ENCODE measurements at places on chromosomes 5 and 9. TPM values are rescaled to one million over a fixed set of nuclear protein-coding genes. Genes with fewer than 3 reads are reported as not detected.

DNA sequence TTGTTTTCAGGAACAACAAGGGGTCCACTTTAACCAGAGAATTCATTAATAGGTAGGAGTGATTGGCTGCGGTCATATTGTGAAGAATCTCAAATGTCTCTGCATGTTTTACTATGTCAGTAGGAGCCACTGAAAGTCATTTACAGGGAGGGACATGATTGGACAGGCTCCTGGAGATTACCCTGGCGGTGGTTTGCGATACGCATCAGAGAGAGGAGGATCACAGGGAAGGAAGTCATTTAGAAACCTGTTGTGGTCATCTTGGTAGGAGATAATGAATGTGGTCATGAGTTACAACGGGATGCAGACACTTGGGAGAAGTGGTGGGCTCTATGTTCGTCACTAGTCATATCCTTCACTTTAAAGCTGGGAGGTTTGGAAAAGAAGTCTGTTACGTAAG, 262.8 kb downstream of the FAM114A2 start:
- no peak overlapping the region for H3K4me3 ChIP-seq
- H3K27ac ChIP-seq = no peak overlapping the region
- peaks cover 7% of the 10 kb centered on the region for H3K4me1 ChIP-seq
- no peaks in the 10 kb centered on the region for H3K27me3 ChIP-seq
- H3K36me3 ChIP-seq = peaks cover 23% of the 10 kb centered on the region

DNA sequence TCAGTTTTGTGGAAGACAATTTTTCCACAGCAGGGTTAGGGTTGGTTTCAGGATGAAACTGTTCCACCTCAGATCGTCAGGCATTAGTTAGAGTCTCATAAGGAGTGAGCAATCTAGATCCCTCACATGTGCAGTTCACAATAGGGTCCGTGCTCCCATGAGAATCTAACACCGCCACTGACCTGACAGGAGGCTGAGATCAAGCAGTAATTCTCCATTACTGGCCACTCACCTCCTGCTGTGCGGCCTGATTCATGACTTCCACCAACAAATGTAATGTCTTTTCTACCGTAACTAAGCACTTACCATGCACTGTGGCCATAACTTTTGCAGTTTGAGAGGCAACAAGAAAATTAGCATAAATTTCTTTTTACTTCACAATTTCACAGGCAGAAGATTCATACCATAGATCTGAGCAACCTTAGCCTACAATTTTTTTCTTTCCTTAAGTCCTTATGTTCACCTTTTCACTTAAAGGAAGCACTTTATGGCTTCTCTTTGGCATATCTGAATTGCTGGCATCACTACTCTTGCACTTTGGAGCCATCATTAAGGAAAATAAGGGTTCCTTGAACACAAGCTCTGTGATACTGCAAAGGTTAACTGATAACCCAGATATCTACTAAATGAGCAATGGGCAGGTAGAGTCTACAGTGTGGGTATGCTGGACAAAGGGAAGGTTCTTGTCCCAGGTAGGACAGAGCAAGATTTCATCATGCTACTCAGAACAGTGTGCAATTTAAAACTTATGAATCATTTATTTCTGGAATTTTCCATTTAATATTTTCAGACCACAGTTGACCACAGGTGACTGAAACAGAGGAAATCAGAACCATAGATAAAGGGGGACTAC, 83.0 kb upstream of the IFNK start:
- no peak for DNase-seq
- H3K36me3 ChIP-seq = no peaks in the 10 kb centered on the region
- peaks cover 3% of the 10 kb centered on the region for H3K27me3 ChIP-seq
- no peak overlapping the region for H3K27ac ChIP-seq

DNA sequence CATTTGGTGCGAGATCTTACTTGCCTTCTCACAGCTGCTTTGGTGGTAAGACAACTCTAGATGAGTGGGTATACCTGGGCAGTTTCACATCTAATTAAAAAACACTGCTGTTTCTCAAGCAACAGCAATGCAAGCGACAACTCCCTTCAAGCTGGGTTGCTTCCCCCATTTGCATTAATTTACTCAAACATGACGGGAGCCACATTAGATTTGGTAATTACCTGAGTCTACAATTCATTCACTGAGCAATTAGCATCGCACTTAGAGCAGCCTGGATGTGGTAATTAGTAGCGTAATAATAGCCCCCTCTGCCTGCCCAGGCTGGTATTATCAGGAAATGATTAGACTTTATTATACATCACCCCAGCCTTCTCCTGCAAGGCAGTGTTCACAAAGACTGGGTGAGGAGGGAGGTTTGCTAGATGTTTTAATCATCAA, 73.4 kb downstream of the FBXO38 start:
- H3K36me3 ChIP-seq = no peaks in the 10 kb centered on the region
- DNase-seq = no peak
- H3K4me1 ChIP-seq = peaks cover 6% of the 10 kb centered on the region
- H3K4me3 ChIP-seq = no peak overlapping the region

- H3K4me1 ChIP-seq = peaks cover 8% of the 10 kb centered on the region
- H3K27me3 ChIP-seq = no peaks in the 10 kb centered on the region
- no peak overlapping the region for H3K27ac ChIP-seq
- peaks cover 53% of the 10 kb centered on the region for H3K36me3 ChIP-seq
Measured at GRCh38 chr9:92614123-92614510, 55.8 kb downstream of the IPPK start.

- peaks cover 16% of the 10 kb centered on the region for H3K27me3 ChIP-seq
- H3K4me1 ChIP-seq = no peaks in the 10 kb centered on the region
- no peaks in the 10 kb centered on the region for H3K36me3 ChIP-seq
- no peak overlapping the region for H3K4me3 ChIP-seq
Measured at GRCh38 chr5:135011355-135012032, 22.5 kb downstream of the PITX1 start.

DNA sequence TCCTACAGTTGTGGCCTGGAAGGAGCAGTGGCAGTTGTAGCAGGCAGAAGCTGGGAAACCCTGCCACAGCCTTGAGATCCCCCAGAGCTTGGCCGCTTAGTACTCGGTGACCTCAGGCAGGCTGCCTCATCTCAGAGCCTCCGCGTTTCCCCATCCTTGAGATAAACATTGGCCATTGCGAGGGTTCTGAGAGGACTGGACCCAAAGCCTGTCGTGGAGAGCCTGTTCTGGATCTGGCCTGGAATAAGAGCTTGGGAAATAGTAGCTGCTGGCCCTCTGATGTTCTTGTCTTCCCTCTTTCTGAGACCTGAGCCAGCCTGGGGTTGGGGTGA, 1.3 kb downstream of the MIGA2 start:
- peak overlapping the region; percentile 97 for H3K4me3 ChIP-seq
- no peak for DNase-seq
- H3K4me1 ChIP-seq = peaks cover 25% of the 10 kb centered on the region
- peaks cover 12% of the 10 kb centered on the region for H3K36me3 ChIP-seq
- no peaks in the 10 kb centered on the region for H3K27me3 ChIP-seq

Gene CDKN2A
- 14.3 TPM for total RNA-seq

Gene SLC31A1
- 22.1 TPM for total RNA-seq

Gene DBH
- not detected for total RNA-seq

Data from osteocyte (in vitro differentiated cells).